GM23248 (cell line): ENCODE measurements at places on chromosomes 3 and 15. TPM values are rescaled to one million over a fixed set of nuclear protein-coding genes. Genes with fewer than 3 reads are reported as not detected.

Gene TMEM45A
- polyA plus RNA-seq = 133 and 134 TPM in 2 replicates

Gene SIDT1
- polyA plus RNA-seq = not detected in 2 replicates

- peak overlapping the region; percentile 41 for H3K4me3 ChIP-seq
- peak overlapping the region; percentile 91 for H3K27ac ChIP-seq
- H3K4me1 ChIP-seq = peaks cover 22% of the 10 kb centered on the region
Measured at GRCh38 chr3:187954873-187955586, 198.9 kb upstream of the LPP start.

DNA sequence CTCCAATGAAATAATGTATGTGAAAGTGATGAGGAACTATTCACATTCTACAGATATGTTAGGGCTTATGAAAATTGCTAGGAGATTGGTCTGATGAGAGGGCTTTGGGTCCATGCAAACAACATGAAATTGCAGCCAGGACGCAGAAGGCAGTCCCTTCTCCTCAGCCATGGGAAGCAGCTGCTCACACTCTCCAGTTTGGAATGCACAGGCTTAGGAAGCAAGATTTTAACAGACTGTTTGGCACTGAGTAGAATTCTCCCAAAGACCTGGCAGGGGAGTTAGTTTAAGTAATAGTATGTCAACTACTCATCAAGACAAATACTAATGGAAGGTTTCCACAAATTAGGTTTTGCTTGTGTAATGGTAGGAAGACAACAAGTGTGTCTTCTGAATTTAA lies 500.7 kb upstream of the ARRDC4 start:
- no peaks in the 10 kb centered on the region for H3K36me3 ChIP-seq
- H3K4me1 ChIP-seq = no peaks in the 10 kb centered on the region
- no peak for DNase-seq
- no peak overlapping the region for H3K4me3 ChIP-seq

- H3K4me3 ChIP-seq = no peak overlapping the region
- H3K27me3 ChIP-seq = no peaks in the 10 kb centered on the region
- H3K36me3 ChIP-seq = no peaks in the 10 kb centered on the region
- no peaks in the 10 kb centered on the region for H3K4me1 ChIP-seq
Measured at GRCh38 chr15:41878355-41878699, 15.5 kb downstream of the SPTBN5 start.

DNA sequence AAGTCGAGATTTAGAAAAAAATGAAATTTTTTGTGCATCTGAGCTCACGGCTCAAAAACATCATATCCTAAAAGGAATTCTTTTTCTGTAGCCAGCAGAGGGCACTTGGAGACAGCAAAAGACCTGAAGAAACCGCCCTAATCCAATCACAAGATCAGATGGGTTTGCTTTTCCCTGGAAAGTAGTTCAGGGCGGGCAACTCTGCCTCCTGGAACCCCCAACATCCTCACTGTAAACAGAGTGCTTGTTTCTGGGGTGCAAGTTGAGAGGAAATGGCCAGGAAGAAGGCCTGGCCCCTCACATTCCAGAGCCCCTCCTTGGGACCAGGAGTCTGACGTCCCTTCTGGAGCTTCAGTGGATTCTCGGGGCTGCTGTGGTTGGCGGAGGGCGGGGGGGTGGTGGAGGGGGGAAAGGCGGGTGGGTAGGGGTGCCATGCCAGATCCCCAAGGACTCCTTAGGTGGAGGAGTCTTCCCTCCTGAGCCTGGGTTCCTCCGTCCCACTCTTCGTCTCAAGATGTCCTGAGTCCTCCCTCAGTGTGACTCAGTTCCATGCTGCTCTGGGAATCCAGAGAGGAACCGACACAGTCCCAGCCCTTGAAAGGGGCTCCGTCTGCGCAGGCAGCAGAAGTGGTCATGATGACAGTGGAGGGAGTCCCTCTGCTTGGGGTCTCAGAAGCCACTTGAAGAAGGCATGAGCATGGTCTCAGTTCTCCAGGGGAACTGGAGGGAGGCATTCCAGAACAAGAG lies 35.9 kb downstream of the CCK start:
- H3K4me3 ChIP-seq = peak overlapping the region; percentile 69
- no peaks in the 10 kb centered on the region for H3K4me1 ChIP-seq
- DNase-seq = peak; percentile 82
- H3K27me3 ChIP-seq = no peaks in the 10 kb centered on the region
- H3K36me3 ChIP-seq = no peaks in the 10 kb centered on the region

DNA sequence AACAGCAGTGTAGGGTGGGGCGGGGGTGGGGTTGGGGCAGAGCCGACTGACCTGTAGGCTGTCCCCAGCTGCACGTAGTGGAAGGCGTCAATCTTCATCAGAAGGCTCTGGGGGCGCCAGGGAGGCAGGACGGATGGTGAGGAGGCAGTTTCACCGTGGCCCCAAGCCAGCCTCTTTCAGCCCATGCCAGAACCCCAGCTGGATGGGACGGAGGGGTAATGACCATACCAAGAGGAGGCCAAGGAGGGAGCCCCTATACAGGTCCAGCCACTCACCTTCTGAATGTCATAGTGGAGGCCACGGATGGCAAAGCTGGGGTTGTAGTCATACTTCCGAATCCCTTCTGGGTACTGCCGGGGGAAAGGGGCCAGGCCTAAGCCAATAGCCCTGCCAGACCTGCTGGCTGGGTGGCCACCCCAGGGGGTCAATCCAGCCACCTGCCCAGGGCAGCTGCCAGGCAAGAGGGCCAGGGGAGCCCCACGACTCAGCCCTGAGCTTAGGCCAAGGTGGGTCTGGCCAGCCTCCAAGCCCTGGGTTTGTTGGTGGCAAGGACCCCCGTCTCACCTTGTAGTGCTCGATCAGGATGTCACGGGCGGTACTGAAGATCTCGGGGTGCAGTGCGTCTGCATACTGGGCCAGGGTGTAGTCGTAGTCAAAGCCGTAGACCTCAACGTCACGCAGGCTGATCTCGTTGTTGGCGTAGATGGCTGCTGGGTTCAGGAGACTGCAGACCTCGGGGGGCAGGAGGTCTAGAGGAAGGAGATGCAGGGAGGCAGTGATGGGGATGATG lies 4.9 kb downstream of the NT5DC2 start:
- no peaks in the 10 kb centered on the region for H3K27me3 ChIP-seq
- H3K27ac ChIP-seq = no peak overlapping the region
- H3K36me3 ChIP-seq = no peaks in the 10 kb centered on the region
- H3K4me3 ChIP-seq = no peak overlapping the region
- no peak for DNase-seq

- H3K4me3 ChIP-seq = no peak overlapping the region
- H3K27me3 ChIP-seq = no peaks in the 10 kb centered on the region
- DNase-seq = no peak
- H3K27ac ChIP-seq = no peak overlapping the region
- H3K36me3 ChIP-seq = no peaks in the 10 kb centered on the region; the same call in 1 of the 2 replicates
- H3K4me1 ChIP-seq = peaks cover under 1% of the 10 kb centered on the region
Measured at GRCh38 chr15:41814534-41814933, 13.4 kb upstream of the JMJD7 start.
